ENCODE measurements at places on chromosomes 3 and 15.

- no peak for DNase-seq
These were observed 107.2 kb upstream of the RASGRP1 start for GRCh38 chr15:38671675-38672254.

- no peak for DNase-seq
These were observed 987.1 kb upstream of the CADM2 start for GRCh38 chr3:83971666-83972065.

DNA sequence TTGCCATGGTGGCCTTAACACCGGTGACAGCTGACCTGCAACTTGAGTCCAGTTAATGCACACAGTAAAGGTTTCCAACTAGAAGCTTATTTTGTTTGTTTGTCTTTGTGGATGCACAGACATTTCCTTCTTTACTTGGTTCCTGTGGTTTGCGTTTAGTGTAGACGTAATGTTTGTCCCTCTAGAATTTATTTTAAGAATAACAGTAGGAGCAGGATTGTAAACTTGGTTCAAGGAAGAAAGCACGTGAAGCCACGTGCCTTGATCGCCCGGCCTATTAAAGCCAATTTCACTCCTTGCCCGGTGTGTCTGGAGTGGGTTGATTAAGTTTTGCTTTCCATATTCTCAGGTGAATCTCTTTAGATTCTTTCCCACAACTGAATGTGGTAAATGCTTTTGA is 263.2 kb upstream of the C2CD4B start:
- no peak for DNase-seq

- DNase-seq = no peak
These were observed 85.4 kb downstream of the IGSF11 start for GRCh38 chr3:118949113-118949760.

GRCh38 chr3:30004481-30004880 is 601.9 kb upstream of the TGFBR2 start:
- DNase-seq = no peak
